ENCODE measurements at places on chromosomes 6 and 20. TPM values are rescaled to one million over a fixed set of nuclear protein-coding genes. Genes with fewer than 3 reads are reported as not detected.

SAPCD1 gene
- 21.5 TPM for polyA plus RNA-seq

EDN3 gene
- polyA plus RNA-seq: 0.04 TPM

ENPP1 gene
- polyA plus RNA-seq: 0.27 TPM

C6orf15 gene
- polyA plus RNA-seq: not detected

SLC22A1 gene
- polyA plus RNA-seq: 0.18 TPM

SCUBE3 gene
- not detected for polyA plus RNA-seq

NKX2-2 gene
- not detected for polyA plus RNA-seq

RNGTT gene
- 10.8 TPM for polyA plus RNA-seq

CCDC170 gene
- not detected for polyA plus RNA-seq

SLC24A3 gene
- polyA plus RNA-seq: not detected

HCK gene
- polyA plus RNA-seq: 33.3 TPM

NOL7 gene
- polyA plus RNA-seq: 24.7 TPM

ZNF334 gene
- polyA plus RNA-seq: 0.27 TPM

HLA-DRB1 gene
- polyA plus RNA-seq: 1,240 TPM

ABHD12 gene
- polyA plus RNA-seq: 11.0 TPM

UBR2 gene
- polyA plus RNA-seq: 9.7 TPM

ZHX3 gene
- polyA plus RNA-seq: 4.3 TPM

HDGFL1 gene
- not detected for polyA plus RNA-seq

VNN1 gene
- polyA plus RNA-seq: 0.04 TPM

LSM14B gene
- polyA plus RNA-seq: 26.8 TPM

LPA gene
- polyA plus RNA-seq: not detected

TUBB2A gene
- polyA plus RNA-seq: 146 TPM

ID4 gene
- polyA plus RNA-seq: not detected

TRIM31 gene
- polyA plus RNA-seq: not detected

KIF25 gene
- polyA plus RNA-seq: not detected

TEAD3 gene
- not detected for polyA plus RNA-seq

SLPI gene
- not detected for polyA plus RNA-seq

SLC17A2 gene
- not detected for polyA plus RNA-seq

CHRNA4 gene
- polyA plus RNA-seq: not detected

PDE7B gene
- 2.6 TPM for polyA plus RNA-seq

LAMA2 gene
- polyA plus RNA-seq: 0.25 TPM

OR2B2 gene
- not detected for polyA plus RNA-seq

SLC32A1 gene
- polyA plus RNA-seq: 0.16 TPM

RBM24 gene
- not detected for polyA plus RNA-seq

HLA-DRB5 gene
- 23.8 TPM for polyA plus RNA-seq

HRH3 gene
- not detected for polyA plus RNA-seq

PRPF6 gene
- 32.1 TPM for polyA plus RNA-seq

TFAP2D gene
- polyA plus RNA-seq: not detected

RSPO3 gene
- not detected for polyA plus RNA-seq

TMEM181 gene
- polyA plus RNA-seq: 4.6 TPM

VGLL2 gene
- not detected for polyA plus RNA-seq

FABP7 gene
- polyA plus RNA-seq: not detected

TRERF1 gene
- polyA plus RNA-seq: 3.5 TPM

OSER1 gene
- polyA plus RNA-seq: 218 TPM

VSTM2L gene
- polyA plus RNA-seq: 0.16 TPM

LY6G6D gene
- not detected for polyA plus RNA-seq

ENPP5 gene
- polyA plus RNA-seq: 0.13 TPM

PRDM13 gene
- not detected for polyA plus RNA-seq

SYNDIG1 gene
- polyA plus RNA-seq: not detected

TMEM217 gene
- polyA plus RNA-seq: 0.73 TPM

TENT5A gene
- polyA plus RNA-seq: 3.9 TPM

TTK gene
- polyA plus RNA-seq: 0.25 TPM

UTRN gene
- polyA plus RNA-seq: 37.1 TPM

TMEM200A gene
- 0.06 TPM for polyA plus RNA-seq

CNKSR3 gene
- not detected for polyA plus RNA-seq

SLA2 gene
- 1.5 TPM for polyA plus RNA-seq

RAET1E gene
- not detected for polyA plus RNA-seq

MEA1 gene
- 25.6 TPM for polyA plus RNA-seq

ZNF133 gene
- 14.2 TPM for polyA plus RNA-seq

Data from B cell (primary cell).